ENCODE measurements at places on chromosomes 11 and 22. TPM values are rescaled to one million over a fixed set of nuclear protein-coding genes. Genes with fewer than 3 reads are reported as not detected.

The UBQLN3 gene
- total RNA-seq, result not detected

The ADM2 gene
- total RNA-seq, result 2.2 TPM

The TMPRSS4 gene
- not detected for total RNA-seq

The TPP1 gene
- 39.1 TPM for total RNA-seq
